Sciatic nerve (tissue), 2 donors: ENCODE measurements at places on chromosomes 1 and 21. TPM values are rescaled to one million over a fixed set of nuclear protein-coding genes. Genes with fewer than 3 reads are reported as not detected.

LCE1F gene
- not detected for total RNA-seq

TEX38 gene
- not detected for total RNA-seq

IL10 gene
- 1.1 TPM for total RNA-seq

GBP6 gene
- not detected for total RNA-seq

SPATA21 gene
- total RNA-seq, result 0.49 TPM

HHAT gene
- total RNA-seq, result 7.7 TPM

GRCh38 chr1:189027512-189027911 is 1450.2 kb downstream of the BRINP3 start:
- no peak for DNase-seq

DNA sequence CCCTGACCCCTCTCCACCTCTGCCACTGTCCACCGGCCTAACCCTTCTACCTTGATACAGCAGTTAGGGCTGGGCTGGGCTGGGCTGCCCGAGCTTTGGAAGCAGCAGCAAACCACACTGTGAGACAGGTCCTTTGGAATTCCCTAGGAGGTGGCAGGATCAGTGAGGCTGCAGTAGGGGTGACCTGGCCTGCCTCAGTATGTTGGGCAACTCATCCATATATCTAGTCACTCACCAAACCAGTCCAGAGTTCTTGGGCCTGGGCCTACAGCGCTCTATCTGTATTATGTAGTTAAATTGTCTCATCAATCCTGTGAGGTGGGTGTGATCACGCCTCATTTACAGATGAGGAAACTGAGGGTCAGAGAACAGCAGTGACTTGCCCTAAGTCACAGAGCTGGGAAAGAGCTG is 13.3 kb upstream of the SYNC start:
- no peak for DNase-seq

DNA sequence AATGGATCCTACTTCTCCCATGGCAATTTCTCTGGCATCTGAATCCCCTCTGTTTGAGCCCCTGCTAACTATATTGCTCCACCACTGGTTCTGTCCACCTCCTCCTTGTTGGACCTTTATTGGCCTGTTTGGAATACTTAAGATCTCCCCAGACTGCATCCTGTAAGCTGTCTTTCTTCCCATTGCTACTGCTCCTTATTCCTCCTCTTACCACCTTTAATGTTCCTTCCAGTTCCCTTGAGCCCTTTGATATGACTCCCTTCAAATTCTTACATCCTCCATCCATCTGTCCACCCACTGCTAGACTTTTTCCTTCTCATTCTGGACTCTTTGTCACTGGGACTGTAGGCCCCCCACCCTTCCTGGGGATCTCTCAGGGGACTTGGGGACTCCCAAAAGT is 31.0 kb downstream of the LRIG2 start:
- DNase-seq, result no peak

DNA sequence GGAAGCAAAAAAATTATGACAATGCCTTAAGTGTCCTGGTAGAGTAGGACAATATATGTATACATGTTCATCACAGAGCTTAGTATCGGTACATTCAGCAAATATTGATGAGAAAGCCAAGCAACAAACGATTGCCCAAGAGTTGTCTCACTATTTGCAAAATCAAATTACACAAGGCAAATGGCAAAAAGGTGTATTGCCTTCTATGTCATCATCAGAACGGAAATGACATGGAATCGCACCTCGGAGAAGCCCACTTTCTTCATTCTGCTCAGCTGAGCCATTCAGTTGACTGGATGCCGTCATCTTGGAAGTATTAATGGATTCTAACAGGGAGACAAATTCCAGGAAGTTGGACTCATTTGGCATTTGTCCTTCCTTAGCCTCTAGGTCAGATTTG is 37.7 kb downstream of the PCNX2 start:
- no peak for DNase-seq

GRCh38 chr1:99957818-99958217 is 12.0 kb upstream of the SLC35A3 start:
- DNase-seq, result no peak

DNA sequence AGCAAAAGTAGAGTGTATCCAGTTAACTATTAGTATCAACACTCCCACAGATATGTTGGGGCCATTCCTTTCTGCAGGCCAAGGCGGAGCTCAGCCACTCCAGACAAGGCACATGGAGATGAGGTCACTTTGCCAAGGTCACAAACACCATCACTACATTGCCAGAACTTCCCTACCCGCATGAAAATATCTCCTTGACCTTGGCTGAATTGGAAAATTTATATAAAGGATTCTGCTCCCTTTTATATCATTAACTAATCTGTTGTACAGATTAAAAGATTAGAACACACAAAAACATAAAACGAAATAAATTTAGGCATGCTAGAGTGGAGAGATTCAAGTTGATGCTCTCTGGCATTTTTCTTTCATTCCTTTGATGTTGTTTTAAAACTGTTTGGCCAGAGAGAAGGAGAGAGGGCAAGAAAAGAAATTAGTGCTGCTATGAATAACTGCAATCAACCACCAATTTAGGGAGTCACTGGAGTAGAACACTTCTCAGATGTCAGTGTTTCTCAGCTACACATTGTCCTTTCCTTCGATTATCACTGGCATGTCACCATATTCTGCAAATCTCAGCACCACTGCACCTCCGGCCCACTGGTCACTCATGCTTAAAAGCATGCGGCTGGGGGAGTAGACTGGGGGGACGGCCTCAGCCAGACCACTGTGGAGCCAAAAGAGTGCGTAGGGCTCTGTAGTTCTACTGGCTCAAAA is 78.7 kb upstream of the ATP1B1 start:
- DNase-seq, result no peak
